ENCODE measurements at places on chromosomes 3 and 15.

DNA sequence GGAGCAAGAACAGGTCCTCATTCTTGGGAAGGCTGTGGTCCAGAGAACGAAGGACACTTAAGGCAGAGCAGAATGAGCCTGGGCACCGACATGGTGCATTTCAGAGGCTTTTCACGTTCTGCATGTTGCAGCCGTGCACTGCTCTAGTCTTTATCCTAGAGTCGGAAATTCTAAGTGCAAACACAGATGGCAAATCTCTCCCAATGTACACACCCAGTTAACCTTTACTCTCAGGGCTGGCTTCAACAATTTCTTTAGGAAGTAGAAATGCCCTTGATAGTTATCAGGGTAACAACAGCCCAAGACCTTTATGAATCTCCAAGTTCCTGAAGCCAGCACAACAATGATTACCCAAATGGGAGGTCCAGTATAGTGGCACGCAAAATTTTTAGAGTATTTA lies 39.1 kb upstream of the LRTM1 start:
- no peak for DNase-seq

- DNase-seq, result no peak
These were observed 297.5 kb upstream of the LYSMD4 start for GRCh38 chr15:100030586-100031229.

DNA sequence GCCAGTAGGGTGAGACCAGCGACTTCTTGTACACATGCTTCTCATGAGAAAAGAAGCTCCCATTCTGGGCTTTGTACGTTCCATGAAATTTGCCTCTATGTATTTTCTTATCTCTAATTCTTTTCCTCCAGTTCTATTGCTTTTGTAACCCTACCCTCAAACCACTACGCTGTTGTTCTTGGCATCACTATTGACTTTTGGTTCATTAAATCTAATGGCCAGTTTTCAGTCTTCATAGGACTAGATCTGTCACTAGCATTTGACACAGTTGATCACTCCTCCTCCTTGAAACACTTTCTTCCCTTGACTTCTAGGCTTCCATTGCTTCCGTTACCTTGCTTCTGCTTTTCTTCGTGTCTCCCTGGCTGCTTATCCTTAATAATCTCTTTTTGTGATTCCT lies 121.7 kb upstream of the GOLGA6L4 start:
- no peak for DNase-seq

- DNase-seq, result no peak
These were observed at the start of gene SH3GL3 for GRCh38 chr15:83446904-83447709. TSS of gene SH3GL3 (plus strand) at chr15:83447341. CDS start at chr15:83447534, 193 bp downstream.

DNA sequence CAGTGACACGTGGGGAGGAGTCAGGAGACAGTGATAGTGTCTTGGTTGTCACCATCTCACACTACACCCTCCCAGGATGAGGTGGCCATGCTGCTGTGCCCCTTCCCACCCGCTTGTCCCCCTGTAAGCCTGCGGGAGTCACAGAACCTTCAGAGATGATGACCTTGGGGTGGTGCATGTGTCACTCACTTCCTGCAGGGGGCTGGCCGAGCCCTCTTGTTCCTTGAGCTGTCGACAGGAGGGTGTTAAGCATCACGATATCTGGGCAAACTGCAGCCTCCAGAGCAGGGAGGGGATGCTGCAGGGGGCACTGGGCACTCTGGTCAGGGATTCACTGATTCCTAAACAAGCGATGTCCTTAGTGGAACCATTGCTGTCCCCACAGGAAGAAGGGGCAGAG lies 27.7 kb downstream of the FAH start:
- no peak for DNase-seq

GRCh38 chr15:67976506-67977073 lies 77.5 kb upstream of the PIAS1 start:
- no peak for DNase-seq

- no peak for DNase-seq
These were observed 122.8 kb upstream of the CGNL1 start for GRCh38 chr15:57253500-57253899.

DNA sequence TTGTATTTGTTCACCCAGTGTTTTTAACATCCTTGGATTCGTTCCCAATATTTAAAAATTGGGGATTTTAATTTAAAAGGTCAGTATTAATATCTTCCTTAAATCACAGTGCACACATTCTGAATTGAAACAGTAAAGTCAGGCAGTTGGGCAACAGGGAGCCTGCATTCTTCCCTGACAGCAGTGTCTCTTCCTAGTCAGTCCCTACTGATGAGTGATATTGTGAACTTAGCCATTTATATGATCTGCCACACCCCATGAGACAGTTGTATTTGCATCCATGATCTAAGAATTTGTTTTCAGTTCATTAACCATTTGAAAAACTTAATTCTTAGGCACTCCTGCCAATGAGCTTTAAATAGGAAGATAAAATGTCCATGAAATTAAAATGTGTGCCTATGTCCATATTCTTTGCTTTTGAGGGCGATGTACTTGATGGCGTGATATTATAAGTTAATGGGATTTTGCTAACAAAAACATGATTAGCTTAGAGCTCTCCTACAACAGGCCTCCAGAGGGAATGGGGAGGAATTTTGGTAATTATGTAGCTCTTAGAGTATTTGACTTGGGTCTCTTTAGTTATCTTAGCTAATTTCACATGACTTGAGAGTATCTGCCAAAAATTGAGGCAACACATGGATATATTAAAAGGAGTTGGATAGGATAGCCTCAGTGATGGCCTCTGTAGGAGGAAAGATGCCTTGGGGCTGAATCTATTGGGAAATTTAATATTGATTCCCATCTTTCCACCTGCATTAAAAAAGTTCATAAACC lies 219.3 kb downstream of the PTPRG start:
- no peak for DNase-seq

DNA sequence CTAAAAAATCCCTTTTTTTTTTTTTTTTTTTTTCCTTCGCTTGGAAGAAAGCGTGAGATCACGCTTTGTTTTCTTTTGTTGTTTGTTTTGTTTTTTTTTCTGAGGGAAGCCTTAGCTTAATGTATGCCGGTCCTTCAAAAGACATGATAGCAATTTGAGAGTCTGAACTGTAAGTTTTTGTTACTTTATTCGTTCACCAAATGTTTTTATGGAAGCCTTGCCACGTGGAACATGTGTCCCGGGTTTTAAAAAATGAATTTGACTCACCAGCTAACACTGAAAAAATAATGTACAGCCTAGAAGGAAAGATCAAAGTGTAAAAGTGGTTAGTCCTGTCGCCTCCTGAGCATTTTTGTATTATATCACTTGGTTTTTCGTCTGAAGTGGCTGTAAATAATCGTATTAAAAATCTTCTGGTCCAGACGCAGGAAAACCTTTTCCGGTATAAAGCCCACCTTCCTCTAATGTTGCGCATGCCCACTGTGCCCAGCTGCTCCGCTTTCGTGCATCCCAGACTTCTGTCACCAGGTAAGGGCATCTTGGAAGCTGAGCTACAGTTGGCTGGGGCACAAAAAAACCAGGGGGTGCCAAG lies 795 bp upstream of the MYNN start:
- DNase-seq, result peak; percentile 36

DNA sequence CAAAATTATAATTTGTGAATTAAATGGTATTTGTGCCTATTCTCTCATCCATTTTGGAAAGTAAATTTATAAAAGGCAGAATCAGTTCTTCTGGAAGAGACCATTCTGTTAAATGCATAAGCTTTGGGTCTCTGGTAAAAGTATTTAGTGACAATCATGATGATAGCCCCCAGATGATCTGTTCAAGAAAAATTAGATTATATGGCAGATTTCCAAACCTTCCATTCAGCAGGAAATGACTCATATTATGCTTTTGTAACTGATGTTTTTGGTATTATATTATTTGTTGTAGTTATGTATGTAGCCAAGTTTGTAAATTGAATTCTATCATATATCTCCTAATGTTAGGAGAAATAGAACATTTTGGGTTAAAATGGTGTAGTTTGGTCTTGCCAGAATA lies 340.8 kb upstream of the DPH6 start:
- no peak for DNase-seq

DNA sequence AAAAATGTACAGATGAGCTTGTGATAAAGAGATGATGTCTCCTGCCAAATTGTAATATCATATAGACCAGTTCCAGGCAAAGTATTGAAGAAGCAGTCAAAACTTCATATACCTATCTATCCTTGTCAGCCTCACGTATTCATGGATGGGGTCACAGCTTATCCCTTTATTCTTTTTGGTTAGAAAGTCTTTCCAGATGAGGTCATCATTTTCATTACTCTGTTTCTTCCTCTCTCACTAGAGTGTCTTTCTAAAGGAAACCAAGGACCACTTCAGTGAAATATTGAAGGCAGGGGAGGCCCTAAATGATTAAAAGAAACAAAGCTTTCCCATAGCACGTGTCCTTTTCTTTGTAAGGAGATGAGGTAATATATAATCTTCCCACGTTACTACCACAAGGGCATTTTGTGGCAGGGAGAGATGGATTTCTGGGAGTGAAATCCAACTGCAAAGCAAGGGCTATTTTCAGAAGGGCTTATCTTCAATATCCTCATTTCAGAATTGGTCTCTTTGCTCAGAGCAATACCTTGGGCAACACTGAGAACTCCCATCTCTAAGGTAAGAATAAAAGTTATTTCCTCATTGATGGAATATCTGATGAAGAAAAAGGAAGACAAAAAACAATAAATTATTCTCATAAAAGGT lies 260.2 kb downstream of the TIGIT start:
- DNase-seq, result no peak

DNA sequence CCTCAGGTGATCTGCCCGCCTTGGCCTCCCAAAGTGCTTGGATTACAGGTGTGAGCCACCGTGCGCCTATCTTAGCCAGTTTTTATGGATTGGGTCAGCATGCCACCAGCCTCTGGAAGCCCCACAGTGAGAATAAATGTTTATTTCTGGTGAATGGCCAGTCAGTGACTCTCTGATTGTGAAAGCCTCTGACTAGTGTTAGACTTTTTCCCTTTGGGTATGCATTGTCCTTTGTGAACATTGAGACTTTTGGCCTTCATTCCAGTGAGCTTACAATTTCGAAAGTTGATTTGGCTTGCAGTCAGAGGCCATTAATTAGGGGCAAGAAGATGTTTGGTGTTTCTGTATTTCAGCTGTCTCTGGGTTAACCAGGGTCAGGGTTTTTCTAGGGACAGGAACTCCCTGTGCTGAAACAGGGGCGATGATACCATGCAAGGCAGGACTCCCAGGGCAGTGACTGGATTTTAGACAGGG lies 274.5 kb upstream of the C2CD4B start:
- DNase-seq, result no peak

- no peak for DNase-seq
These were observed 300.5 kb downstream of the RAP2B start for GRCh38 chr3:153462545-153462944.

DNA sequence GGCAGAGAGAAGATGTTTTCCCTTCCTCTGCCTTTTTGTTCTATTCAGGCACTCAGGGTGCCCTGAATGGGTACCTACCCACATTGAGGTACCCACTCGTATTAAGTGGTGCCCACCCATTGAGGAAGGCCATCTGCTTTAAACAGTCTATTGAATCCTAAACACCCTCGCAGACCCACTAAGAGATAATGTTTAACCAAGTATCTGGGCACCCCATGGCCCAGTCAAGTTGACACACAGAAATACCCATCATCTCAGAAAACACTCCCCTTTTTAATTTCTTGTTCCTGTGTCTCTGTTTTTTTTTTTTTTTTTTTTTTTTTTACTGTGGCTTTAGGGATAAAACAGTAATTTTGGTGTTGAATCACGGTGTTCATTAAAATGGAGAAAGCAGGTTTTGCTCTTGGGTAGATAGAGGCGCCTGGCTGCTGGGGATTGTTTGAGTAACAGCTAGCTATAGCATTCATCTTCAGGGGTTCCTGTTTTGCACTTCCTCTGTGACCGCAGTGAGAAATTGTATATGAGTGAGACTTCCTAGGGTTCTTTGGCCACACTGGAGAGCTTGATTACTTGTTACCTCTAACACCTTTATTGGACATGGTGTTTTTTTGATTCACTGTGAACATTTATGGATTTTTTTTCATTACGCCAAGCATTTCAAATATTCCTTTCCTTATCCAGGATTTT lies 259.1 kb downstream of the PTPRG start:
- no peak for DNase-seq

DNA sequence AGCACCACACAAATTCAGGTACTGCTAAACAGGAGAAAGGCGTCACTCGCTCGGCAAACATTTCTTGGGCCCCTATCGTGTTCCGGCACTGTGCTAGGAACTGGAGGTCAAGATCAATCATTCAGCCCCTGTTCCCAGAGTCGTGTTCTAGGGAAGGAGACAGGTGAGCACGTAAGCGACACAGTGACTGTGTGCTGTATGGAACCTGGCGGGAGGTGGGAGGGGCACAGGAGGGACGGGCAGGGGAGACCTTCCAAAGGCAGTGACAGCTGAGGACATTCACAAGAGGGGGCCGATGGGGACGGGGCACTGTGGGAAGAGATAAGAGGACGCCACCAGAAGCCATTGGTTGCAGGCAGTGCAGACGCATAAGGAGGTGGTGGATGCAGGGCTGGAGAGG lies 32.2 kb downstream of the BDH1 start:
- no peak for DNase-seq

DNA sequence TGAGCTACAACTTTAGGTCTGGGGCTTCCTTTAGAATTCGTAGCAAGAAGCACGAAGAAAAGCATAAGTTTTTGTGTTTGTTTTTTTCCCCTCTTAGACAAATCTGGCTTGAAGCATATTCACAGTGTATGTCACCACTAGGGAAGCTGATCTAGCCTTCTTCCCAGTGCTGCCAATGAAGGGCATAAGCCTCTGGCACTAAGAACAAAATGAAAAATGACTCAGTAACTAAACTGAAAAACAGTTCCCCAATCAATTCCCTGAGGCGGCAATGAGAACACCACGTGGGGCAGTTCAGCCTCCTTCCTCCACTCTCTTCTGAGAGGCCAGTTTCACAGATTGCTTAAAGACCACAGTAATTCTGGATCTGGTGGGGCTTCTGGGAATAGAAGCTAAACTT lies 338.1 kb downstream of the GAP43 start:
- no peak for DNase-seq

- no peak for DNase-seq
These were observed 464.4 kb downstream of the FOXP1 start for GRCh38 chr3:71119171-71119570.

GRCh38 chr3:193391902-193392301 lies 13.3 kb upstream of the ATP13A5 start:
- no peak for DNase-seq

- DNase-seq, result no peak
These were observed 683.5 kb downstream of the NR2F2 start for GRCh38 chr15:97014001-97014400.
